ENCODE measurements at places on chromosomes 16 and 17.

- DNase-seq, result peak; percentile 87
These were observed 57.9 kb upstream of the CACNG4 start for GRCh38 chr17:66906321-66907278.

- no peak for DNase-seq
These were observed 8.9 kb downstream of the ACOX1 start for GRCh38 chr17:75970011-75970523.

DNA sequence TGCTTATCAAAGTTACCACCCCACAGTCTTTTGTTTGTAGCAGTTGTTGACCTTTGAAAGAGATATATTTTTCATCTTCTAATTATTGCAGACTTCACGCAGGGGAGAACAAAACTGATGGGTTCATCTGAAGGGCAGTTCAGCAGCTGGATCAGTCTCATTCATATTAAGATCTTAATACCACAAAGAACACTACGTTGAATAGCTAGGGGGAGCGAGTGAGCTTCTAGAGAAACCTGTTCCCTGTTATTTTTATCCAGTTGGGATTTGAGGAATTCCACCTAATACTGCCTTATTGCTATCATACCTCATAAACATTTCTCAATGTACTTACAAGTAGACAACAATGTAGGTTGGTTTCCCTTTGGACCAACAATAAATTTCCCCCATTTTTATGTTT is 306.1 kb upstream of the KIF2B start:
- DNase-seq, result no peak

DNA sequence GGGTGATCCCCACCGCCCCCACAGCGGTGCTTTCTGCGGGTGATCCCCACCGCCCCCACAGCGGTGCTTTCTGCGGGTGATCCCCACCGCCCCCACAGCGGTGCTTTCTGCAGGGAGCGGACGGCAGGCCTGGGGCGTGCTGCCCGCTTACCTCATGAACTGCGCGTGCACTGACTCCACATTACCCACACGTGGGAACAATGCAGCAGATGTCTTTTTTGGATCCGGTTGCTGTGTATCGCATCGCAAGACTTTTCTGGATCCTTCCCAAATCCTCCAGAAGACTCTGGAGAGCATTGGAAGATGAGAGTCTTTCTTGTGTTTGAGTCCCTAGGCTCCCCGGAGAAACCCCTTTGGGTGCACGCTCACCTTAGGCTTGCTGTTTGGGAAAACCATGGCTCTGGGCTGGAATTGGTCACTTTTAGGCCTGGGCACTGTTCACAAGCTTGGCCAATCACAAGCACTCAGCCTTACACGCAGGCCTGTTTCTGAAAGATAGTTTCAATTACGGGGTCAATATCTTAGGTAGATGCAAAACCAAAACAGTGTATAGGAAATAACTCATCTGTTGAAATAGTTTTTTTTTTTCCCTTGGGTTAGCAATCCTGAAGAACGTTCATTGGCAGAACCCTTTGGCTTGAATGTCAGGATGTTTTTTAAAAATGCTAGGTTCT is 201.8 kb downstream of the RPTOR start:
- no peak for DNase-seq

- no peak for DNase-seq
These were observed 158.6 kb downstream of the C16orf78 start for GRCh38 chr16:49531931-49532840.

GRCh38 chr16:48564544-48565444 is 45.2 kb downstream of the N4BP1 start:
- no peak for DNase-seq

- no peak for DNase-seq
These were observed 249.4 kb downstream of the PRKCA start for GRCh38 chr17:66551839-66552238.

DNA sequence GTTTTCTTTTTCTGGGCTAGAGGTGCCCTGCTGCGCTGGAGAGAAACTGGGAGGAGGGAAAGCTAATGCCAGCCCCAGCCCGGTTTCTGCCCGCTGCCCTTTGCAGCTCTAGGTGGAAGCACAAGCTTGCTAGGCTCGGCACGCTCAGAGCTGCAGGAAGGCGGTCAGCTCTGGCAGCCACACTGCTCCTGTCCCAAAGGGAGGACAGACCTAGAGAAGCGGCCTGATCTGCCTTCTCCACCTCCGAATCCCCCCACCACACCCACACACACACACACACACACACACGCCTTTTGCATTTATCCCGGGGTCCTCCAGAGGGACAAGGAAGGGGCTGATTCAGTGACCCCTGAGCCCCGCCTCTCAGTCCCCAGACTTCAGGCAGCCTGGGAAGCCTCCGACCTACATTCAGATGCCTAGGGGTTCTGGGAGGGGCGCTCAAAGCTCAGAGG is 418.1 kb downstream of the SOX9 start:
- no peak for DNase-seq

DNA sequence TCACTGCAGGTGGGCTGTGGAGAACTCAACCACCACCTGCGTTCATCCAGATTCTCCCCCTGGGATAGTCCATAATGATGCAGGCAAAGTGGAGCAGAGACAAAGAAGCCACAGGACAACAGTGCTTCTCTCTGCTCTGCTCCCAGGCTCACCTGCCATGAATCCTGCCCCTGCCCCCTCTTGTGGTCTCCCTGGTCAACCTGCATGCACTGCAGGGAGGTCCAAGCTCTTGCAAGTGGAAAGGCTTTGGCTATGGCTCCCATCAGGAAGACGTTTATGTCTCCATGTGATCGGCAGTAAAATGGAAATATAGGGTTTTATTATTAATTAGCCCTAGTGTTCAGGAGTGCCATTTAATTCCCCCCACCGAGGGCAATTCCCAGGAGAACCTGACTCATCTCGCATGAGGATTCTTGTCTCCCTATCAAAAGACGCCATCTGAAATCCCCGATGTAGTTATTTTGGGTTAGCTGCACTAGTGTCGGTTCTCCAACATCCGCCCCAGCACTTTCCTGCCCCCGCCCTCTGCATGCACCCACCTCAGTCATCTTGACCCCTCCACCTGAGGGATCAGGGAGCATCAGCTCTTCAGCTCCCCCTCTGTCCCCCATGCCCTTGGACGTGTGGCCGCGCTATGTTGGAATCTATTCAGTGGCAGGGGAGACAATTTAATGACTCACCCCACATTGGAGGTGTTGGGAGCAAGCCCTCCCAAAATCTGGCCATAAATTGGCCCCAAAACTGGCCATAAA is 91.8 kb downstream of the KCNJ12 start:
- no peak for DNase-seq

DNA sequence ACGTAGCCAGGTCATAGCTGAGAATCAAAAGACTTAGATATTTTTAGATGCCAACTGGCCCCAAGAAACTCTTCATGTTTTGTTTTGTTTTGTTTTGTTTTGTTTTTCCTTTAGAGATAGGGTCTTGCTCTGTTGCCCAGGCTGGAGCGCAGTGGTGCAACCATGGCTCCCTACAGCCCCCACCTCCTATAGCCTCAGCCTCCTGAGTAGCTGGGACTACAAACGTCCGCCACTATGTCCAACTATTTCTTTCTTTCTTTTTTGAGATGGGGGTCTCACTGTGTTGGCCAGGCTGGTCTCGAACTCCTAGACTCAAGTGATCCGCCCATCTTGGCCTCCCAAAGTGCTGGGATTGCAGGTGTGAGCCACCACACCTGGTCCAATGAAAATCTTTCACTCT is 107.1 kb downstream of the ADCY9 start:
- no peak for DNase-seq

GRCh38 chr16:70634861-70635260 is 11.5 kb upstream of the IL34 start:
- no peak for DNase-seq

Data from NCI-H1105 treated with DMSO at 0.1 percent for 48 hours (cell line).